ENCODE measurements at places on chromosomes 12 and 14. TPM values are rescaled to one million over a fixed set of nuclear protein-coding genes. Genes with fewer than 3 reads are reported as not detected.

Gene ACOT6
- total RNA-seq: not detected

- no peak for DNase-seq
Measured at GRCh38 chr12:48446161-48446776, 26.1 kb upstream of the ANP32D start.

Gene GLIPR1L2
- total RNA-seq: not detected

Gene NGB
- not detected for total RNA-seq

- DNase-seq: no peak
Measured at GRCh38 chr14:56304456-56304855, 186.2 kb downstream of the PELI2 start.

Gene ACACB
- 23.4 TPM for total RNA-seq

Gene VTI1B
- total RNA-seq: 31.1 TPM

Gene DHH
- total RNA-seq: 0.78 TPM

- DNase-seq: no peak
Measured at GRCh38 chr12:118827047-118827446, 154.3 kb upstream of the SRRM4 start.

DNA sequence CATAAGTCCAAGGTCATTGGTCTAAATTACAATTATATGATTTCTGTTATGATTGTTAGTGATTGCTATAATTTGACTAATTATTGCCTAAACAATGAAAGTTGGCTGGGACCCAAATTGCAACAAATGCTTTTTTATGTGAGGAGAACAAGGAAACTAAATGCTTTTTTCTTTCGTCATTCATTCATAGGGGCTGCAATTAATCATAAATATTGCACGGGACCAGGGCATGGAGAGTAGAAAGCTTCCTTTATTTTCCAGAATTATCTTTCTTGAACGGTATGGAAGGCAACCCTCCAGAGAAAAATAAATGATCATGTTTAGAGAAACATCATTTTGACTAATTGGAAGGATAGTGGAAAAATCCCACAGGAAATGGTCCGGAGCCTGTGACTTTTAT lies 32.6 kb upstream of the ARHGAP5 start:
- DNase-seq: no peak

DNA sequence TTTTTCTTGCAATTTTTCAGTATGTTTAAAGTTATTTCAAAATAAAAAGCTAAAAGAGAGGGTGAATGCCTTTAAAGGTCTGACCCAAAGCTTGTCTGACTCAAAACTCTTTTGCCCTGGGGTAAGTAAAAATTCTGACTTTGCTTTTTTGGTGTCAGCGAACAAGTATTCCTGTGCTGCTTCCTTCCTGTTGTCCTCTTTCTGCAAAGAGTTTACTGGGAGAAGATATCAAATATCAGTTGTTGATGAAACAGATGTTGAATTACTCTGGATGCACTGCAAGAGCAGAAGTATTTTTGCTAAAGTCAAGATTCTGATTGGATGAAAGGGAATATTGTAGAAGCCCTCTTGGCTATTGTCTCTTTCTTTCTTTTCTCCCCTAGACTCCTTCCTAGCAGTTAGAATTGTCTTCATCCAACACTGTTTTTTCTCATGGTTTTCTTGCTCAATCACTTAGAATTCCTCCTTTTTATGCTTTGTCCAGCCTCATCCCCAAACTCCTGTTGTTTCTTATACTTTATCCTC lies 62.0 kb downstream of the DACT1 start:
- DNase-seq: no peak

DNA sequence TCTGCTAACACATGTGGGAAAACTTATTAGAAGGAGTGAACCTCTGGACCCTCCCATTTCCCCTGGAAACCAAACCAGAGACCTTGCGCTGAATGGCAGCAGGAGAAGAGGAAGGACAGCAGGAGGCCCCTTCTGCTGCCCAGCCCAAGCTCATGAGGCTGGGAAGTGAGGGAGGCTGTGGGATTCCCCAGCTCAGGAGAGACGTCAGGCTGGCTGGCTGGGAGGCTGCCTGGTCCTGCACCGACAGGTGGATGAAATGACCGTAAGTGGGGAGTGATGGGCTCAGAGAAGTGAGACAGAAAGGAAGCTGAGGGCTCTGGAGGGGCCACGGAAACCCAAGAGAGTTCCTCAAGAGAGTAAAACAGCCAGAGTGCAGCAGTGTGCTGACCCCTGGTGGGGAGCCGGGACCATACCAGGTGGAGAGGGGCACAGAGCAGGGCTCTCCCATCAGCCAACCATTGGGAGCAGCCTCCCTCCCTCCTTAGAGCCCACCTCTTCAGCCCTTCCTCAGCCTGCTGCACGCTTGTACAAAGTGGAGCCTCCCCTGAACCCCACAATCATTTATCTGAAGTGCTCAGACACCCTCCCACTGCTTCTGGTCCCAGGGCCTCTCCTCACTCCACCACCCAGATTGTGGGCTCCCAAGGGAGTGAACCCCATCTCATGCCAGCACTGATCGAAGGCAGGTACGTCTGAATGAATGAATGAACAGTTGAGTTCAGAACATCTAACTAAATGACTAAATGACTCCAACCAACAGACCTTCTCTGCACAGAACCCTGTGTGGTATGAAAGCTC lies 14.0 kb downstream of the TAMALIN start:
- DNase-seq: no peak

DNA sequence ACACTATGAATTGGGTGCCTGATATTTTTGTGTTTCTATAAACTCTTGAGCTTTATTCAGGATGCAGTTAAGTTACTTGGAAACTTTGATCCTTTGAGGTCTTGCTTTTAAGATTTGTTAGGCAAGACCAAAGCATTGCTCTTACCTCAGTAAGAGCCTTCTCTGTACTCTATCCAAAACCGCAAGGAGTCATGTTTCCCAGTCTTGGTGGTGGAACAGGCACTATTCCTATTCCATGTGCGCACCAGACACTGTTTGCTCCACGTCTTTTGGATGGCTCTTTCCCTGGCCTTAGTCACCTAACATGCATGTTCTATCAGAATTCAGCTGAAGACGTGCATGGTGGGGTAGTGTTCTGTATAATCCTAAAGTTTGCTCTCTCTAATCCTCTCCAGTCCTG lies 23.5 kb downstream of the CSRP2 start:
- no peak for DNase-seq
